RPMI7951 (cell line): ENCODE measurements at places on chromosomes 1 and 21. TPM values are rescaled to one million over a fixed set of nuclear protein-coding genes. Genes with fewer than 3 reads are reported as not detected.

GRCh38 chr1:234661317-234661928 is 51.4 kb upstream of the IRF2BP2 start:
- no peak for DNase-seq

The VHLL gene
- not detected in 2 replicates for total RNA-seq

The FCRL2 gene
- total RNA-seq, result not detected in 2 replicates

The ADCY10 gene
- under 0.01 and 0.20 TPM in 2 replicates for total RNA-seq

- DNase-seq, result no peak
Measured at GRCh38 chr21:20443558-20444155, 554.6 kb upstream of the NCAM2 start.

- DNase-seq, result no peak
Measured at GRCh38 chr1:218436997-218437396, 91.9 kb downstream of the TGFB2 start.

The PTAFR gene
- total RNA-seq, result 0.12 and 0.20 TPM in 2 replicates

GRCh38 chr21:30426731-30427130 is 1.0 kb upstream of the KRTAP13-3 start:
- DNase-seq, result no peak

The SLAMF6 gene
- not detected in 2 replicates for total RNA-seq

GRCh38 chr1:10295481-10296085 is 85.2 kb downstream of the KIF1B start:
- no peak for DNase-seq

- no peak for DNase-seq
Measured at GRCh38 chr1:108606478-108606877, 46.6 kb downstream of the EEIG2 start.

DNA sequence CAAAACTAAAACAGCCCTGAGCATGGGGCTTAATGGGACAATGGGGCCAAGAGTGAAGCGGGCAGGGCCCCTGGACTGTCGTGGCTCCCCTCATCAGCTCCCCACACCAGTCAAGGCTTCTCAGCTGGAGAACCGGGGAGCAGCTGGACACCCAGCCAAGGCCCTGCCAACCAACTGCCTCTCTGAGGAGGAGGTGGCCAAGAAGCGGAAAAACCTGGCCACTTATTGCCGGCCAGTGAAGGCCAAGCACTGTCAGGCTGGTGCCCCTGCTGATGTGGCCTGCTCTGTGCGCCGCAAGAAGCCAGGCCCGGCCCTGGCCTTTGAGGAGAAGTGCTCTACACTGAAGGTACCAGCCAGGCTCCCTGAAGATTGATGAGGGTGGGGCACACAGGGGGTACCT is 2.5 kb upstream of the CYB561D1 start:
- DNase-seq, result no peak

- peak; percentile 98 for DNase-seq
Measured at GRCh38 chr1:215002471-215002870, 80.1 kb upstream of the KCNK2 start.

DNA sequence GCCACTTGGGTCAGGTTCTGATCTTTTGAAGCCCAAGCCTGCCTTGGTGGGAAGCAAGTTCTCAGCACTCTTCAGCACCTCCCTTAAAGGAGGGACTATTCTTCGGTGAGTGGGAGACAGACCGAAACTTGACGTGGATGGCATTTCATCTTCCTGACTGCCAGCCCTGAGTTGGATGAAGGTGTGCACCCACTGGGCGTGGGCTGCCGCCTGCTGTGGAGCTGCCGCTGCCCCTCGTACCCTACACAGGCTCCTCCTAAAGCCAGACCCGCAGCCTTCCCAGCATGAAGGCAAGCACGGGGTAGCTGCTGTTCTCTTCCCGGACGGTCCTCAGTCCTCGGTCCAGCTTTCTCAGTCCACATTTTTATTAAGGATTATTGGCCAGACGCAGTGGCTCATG is 84.2 kb downstream of the SLC66A1 start:
- no peak for DNase-seq
